ENCODE measurements at places on chromosomes 16 and 17.

DNA sequence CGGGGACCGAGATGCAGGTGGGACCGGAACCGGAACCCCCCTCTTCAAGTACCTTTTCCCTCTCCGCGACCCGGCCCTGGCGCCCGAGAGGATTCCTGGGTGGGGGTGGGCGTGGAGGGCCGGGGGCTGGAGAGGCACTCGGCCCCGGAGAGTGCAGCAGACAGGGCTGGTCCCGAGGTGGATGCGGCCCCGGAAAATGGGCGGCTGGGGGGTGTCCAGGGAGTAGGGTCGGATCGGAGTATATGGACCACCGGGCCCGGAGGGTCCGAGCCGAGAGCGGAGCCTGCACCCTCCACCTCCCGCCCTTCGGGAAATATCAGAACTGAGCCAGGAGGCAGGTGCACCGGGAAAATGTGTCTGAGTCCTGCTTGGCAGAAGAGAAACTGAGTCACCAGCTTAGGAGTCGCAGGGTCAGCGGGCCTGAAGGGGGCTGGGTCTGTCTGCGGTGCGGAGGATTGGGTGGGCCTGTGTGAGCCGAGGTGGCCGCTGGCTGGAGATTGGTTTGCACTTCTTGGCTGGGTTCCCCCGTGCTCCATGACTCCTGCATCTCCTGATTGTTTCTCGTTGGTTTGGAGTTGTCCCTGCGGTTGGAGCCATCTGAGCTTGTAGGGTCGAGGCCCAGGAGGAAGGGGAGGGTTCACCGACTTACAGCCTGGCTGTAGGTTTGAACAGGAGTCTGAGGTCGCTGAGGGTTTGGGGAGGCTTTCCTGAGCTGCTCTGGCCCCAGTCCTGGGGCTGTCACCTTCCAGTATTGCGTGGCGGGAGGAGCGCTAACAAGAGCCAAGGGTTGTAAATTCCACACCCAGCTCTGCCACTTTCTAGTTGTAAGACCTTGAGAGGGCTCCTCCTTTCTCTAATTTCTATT, 518 bp downstream of the SH2B1 start:
- no peak for DNase-seq

GRCh38 chr17:39834017-39834416, 30.1 kb downstream of the IKZF3 start:
- DNase-seq: no peak

DNA sequence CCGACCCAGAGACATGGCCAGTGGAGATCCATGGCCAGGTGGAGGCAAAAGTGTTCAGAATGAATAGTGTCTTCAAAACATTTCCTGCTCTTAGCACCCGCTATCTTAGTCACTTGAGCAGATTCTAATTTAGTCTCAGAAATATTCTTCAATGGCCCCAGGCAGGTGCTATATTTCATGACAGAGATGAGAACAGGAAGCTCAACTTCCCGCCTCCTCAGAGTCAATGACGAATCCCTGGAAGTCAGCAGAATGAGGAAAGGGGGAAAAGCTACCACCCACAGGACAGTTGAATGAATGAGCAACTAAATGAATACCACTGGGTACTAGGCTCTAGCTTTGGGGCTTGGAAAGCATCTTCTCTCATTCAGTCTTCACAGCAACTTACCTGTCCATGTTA, 147.2 kb downstream of the ASIC2 start:
- no peak for DNase-seq

GRCh38 chr17:70373369-70373768, 204.0 kb downstream of the KCNJ2 start:
- DNase-seq: no peak

DNA sequence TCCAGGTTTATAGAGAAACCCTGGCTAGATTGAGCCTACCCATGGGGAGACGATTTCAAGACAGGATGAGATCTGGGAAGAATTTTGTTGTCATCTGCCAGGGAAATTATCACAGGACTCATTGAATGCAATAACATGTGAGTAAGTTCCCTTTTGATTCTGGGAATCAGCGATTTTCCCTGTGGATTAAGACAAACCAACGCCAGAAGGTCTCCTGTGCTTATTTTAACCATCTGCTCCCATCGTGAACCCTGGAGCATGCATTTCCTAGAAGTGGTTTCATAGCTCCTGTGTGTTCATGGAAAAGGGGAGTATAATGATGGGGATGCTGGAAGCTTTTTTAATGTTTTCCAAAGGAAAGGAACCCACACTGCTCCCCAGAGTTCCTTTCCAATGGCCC, 21.0 kb upstream of the ARHGAP44 start:
- no peak for DNase-seq

GRCh38 chr17:40283662-40284061, 4.0 kb upstream of the CDC6 start:
- no peak for DNase-seq

DNA sequence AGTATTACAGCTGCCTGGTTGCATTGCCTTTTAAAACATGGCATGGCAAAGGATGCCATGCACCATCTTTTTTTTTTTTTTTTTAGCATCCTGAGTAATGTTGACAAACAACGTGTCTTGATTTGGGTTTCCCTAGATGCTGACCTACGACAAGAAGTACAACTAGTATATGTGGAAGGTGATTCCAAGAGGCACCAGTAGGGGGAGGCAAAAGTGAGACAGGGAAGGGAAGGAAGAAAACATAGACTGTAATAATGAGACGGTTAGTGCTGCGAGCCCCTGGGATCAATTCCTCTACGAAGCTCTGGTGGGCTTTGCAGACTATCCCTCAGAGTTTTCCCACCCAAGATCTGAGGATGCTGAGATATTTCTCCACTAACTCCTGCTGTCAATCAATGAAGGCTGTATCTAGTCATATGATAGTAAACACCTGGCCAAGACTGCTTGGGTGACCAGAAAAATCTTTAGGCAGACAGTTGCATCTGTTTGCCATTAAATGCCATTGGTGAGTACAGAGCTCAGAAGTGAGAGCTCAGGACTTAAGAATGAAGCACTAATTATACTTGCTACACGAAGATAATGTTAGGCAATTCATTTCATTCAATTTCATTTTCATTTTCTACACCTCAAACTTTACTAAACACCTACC, 458.6 kb upstream of the GOT2 start:
- DNase-seq: no peak

DNA sequence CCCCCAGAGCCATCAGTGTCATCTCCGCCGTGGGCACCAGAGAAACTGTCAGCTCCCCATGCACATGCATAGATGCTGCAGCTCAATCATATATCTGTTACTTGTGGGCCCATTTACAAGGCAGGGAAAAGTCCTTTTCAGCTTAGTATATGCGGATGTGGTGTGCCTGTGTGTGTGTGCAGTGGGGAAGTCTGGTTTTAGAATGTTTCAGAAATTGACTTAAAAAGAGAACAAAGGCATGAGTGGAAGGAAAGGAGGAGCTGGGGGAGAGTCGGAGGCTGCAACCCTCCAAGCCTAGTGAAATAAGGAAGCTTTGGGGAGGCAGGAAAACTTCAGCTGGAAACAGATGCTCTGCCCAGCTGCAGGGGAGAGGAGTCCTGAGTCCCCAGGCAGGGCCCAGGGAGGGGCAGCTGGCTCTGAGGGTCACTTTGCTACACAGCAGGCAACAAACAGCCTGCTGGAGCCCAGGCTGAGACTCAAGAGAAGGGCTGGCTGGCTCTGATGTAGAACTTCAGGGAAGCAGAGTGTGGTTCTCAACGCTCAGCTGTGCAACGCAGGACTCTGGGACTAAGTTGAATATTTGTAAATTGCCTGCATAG, 11.1 kb upstream of the CD300LD start:
- no peak for DNase-seq

DNA sequence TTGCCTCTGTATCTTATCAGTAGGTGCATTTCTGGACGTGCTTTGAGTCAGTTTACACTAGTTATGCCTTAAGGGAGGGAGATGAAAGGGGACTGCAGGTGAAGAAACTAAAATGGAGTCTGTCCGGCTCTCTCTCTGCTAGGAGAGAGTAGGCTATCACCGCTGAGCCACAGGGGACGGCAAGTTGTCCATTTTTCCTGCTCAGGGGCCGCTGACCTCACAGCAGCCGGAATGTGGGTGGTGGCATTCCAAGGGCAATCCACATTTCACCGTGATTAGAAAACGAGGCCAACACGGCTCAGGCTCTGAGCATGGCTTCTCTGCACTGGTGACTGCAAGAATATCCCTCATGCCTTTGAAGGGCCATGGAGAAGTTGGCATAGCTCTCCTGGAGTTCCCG, 19.0 kb upstream of the KLHDC4 start:
- DNase-seq: no peak

DNA sequence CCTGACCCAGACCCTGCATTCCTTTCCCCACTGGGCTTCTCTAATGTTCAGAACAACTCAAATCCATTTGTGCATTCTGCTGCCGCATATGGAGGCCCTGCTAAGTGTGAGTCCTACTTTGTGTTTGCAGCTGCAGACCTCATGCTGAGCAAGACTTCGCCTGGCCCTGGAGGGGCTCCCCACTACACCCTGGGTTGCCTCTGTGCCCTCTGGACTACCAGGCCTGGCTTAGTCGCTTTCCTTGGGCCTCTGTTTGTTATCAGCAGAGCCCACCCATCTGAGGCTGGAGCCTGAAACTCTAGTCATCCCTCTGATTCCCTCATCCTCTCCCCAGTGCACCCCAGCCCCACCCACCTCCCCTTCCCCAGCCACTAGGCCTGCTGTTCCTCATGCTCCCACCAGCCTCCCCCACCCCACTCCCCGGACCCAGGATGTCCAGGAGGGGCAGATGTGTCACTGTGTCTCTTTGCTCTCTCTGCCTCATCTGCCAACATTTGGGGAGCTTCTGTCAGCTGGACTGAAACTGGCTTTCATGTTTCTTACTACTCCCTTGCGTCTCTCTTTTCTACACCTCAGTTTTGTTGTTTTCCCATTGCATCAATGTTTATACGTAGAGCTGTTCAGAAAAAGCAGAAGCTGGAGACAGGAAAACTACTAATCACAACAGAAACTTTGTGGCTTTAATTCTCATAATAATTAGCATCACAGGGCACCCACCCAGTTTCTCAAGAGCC, 17.9 kb upstream of the CD300E start:
- DNase-seq: no peak

All from activated T-cell treated with anti-CD3 and anti-CD28 coated beads for 24 hours (primary cell).